NCI-H748 treated with DMSO at 0.1 percent for 48 hours (cell line): ENCODE measurements at places on chromosomes 6 and 20.

DNA sequence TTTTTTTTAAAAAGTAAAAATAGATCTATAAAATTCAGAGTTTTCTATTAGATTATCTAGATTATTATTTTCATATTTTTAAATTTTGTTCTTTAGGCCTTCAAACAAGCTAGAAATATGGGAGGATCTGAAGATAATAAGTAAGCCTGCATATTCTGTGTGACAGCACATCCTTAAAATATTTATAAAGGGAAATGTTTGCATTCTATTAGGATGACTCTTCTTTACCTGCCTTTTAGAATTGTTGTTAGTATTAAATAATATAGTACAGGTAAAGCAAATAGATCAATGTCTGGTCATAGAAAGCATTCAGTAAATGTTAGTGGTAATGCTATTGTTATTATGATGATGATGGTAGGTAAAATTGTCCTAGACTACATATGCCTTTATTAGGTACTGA is 17.4 kb downstream of the PEX3 start:
- no peak for DNase-seq

DNA sequence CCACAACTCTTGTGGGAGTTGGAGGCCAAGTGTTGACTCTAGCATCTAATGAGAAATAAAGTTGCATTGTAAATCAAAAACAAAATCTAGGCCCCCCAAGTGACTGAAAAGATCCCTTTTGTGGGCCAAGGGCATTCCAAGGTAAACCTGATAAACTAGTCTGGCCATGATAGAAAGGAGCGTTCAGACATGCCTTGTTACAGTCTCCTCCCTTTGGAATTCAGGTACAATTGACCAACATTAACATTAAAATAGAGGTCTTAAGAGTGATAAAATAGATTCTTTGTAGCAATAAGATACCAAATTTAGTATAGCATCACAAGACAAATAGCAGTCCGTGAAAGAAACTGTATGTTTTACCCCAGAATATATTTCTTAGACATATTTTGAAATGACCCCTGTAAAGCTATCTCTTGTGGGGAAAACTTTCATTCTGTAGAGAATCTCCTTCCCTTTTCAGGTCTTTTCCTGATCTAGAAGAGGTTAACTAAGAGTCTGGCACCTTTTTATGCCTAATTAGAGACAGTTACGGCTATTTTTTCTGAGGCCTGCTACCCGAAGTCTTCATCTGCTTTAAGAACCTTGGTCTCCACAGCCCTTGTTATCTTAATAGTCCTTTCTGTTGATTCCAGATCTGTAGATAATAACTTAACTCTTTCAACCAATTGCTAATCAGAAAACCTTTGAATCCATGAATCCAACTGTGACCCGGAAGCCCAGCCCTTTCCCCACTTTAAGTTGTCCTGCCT is 495.4 kb upstream of the MMS22L start:
- no peak for DNase-seq

GRCh38 chr6:26653007-26653406 is 6.5 kb downstream of the ZNF322 start:
- DNase-seq, result no peak

- no peak for DNase-seq
Measured at GRCh38 chr20:21075471-21075870, 30.7 kb downstream of the LINC00237 start.

- peak; percentile 47 for DNase-seq
Measured at GRCh38 chr20:49484180-49485140, 2.0 kb upstream of the KCNB1 start.

- no peak for DNase-seq
Measured at GRCh38 chr6:89475634-89476033, 42.7 kb downstream of the ANKRD6 start.

DNA sequence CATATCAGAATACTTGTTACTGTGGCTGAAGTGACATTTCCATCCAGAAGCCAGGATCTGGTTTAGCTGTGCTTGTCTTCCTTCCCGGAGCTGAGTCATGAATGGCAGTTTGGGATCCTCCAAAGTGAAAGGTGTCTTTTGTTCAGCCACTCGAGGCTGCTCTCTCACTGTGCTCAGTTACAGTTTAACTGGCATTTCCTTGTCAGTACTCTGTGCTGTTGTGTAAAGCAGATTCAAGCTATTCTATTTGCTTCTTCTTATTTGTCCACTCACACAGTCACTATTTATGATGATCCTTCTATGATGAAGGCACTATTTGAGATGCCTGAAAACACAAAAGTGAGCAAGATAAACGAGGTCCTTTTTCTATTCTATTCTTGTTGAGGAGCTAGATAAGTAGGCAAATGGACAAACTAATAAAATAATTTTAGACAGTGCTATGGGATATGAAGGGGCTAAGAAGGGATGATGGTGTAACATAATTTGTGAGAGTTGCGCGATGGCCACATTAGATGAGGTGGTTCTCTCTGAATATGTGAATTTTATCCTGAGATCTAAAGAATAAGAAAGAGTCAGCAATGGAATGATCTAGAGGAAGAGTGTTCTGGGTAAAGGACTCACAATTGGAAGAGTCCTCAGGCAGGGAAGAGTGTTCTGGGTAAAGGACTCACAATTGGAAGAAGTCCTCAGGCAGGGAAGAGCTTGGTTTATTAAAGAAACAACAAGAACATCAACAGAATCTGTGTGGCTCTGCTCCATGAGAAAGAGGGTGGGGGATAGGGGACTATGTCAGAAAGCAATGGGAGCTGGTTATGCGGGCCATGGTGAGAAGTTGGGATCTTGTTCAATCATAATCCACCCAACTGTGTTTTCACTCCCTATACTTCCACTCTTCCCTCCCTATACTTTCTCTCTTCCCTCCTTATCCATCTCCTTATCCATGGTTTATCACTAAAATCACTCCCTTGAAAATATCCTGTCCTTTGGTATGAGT is 40.1 kb downstream of the CYP24A1 start:
- DNase-seq, result no peak

GRCh38 chr6:1396952-1397868 is 7.8 kb downstream of the FOXF2 start:
- peak; percentile 71 for DNase-seq

- DNase-seq, result no peak
Measured at GRCh38 chr20:20731945-20732296, 19.5 kb upstream of the RALGAPA2 start.

- DNase-seq, result no peak
Measured at GRCh38 chr6:32839356-32839755, 817 bp upstream of the TAP2 start.

GRCh38 chr6:134435814-134436280 is 117.9 kb upstream of the SGK1 start:
- DNase-seq, result no peak

- no peak for DNase-seq
Measured at GRCh38 chr20:24892522-24892921, 56.5 kb upstream of the CST7 start.

GRCh38 chr20:48298851-48299484 is 513.7 kb upstream of the SULF2 start:
- DNase-seq, result peak; percentile 66

DNA sequence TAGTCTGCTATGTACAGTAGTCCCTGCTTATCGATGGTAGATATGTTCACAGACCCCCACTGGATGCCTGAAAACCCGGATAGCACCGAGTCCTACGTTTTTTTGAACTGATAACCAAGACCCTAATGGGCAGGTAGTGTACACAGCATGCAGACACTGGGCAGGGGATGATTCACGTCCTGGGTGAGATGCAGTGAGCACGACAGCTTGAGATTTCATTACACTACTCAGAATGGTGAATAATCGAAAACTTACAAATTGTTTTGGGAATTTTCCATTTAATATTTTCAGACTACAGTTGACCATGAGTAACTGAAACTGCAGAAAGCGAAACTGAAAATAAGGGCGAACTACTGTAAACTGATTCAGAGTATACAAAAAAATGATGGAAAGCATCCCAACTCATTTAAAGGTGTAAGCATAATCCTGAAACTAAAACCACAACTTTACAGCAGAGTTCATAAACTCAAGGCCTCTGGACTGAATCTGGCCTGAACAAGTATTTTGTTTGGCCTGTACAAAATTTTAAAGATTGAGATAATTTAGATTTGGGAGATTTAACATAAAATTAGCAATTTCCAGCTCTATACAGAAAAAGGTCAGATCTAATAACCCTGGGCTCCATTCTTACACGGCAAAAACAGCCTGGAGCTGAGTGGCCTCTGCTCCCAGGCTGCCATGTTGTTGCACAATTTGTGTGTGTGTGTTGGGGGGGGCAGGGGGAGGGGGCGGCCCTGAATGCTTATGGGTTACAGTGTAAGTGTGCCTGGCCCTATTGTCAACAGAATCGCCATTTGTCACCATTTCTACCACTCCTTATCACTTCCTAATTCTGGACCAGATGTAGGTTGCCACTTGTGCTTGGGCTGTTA is 34.9 kb downstream of the RNF24 start:
- no peak for DNase-seq

GRCh38 chr6:958488-958887 is 265.5 kb upstream of the EXOC2 start:
- DNase-seq, result no peak

- DNase-seq, result no peak
Measured at GRCh38 chr20:60748086-60748485, 504.0 kb upstream of the CDH4 start.

DNA sequence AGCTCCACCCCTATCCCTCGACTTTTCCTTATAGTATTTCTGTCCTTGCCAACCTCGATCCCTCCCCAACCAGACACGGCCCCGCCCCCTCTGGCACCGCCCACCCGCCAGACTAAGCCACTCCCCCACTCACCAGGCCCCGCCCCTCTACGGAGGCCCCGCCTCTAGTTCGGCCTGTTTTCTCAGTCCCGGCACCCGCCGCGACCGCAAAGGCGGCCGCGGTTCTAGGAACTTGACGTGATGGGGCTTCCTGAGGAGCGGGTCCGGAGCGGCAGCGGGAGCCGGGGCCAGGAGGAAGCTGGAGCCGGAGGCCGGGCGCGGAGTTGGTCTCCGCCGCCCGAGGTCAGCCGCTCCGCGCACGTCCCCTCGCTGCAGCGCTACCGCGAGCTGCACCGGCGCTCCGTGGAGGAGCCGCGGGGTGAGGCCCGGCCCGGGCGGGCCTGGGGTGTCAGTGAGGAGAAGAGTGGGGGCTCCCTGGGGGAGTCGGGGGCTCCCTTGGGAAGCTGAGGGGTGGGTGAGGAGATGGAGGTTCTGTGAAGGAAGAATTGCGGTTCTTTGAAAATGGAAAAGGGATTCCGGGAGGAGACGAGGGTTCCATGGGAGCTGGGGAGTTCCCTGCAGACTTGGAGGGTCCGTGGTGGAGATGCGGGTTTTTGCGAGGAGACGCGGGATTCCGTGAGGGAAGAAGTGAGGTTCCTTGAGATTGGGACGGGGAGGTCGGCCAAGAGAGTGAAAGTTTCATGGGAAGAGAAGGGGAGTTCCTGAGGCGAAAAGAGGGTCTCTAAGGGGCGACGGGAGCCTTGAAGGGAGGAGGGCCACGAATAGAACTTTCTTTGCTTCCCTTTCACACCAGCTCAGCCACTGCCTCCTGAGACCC is at the start of gene ACSS2:
Gene ACSS2 (plus strand): TSS at position 207 of the 877 bp plus-strand sequence. CDS start 34 bp downstream, at position 241.
- no peak for DNase-seq

GRCh38 chr6:144170044-144170443 is 19.7 kb downstream of the STX11 start:
- DNase-seq, result no peak

DNA sequence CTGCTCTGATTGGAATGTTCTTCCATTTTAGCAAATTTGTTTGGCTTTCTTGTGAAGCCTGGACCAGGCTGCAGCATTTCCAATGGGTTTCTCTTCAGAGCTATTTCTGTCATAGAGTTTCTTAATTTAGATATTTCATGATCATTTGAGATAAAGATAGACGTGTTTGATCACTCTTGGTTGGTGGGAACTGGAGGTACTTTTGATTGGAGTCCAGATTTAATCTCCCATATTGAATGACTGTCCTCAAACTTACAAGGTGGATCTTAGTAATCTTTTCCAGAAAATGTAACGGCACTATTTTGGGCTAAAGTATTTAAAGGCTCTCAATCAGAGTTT is 29.2 kb downstream of the RNF144B start:
- no peak for DNase-seq

GRCh38 chr6:4355241-4355640 is 219.9 kb upstream of the ECI2 start:
- no peak for DNase-seq

- no peak for DNase-seq
Measured at GRCh38 chr6:155194399-155194798, 69.4 kb upstream of the CLDN20 start.

GRCh38 chr6:159095616-159096015 is 50.8 kb upstream of the TAGAP start:
- DNase-seq, result no peak

- peak; percentile 55 for DNase-seq
Measured at GRCh38 chr6:155313602-155314091, 637 bp downstream of the TFB1M start.

GRCh38 chr6:1028723-1029122 is 283.2 kb upstream of the FOXQ1 start:
- DNase-seq, result no peak

DNA sequence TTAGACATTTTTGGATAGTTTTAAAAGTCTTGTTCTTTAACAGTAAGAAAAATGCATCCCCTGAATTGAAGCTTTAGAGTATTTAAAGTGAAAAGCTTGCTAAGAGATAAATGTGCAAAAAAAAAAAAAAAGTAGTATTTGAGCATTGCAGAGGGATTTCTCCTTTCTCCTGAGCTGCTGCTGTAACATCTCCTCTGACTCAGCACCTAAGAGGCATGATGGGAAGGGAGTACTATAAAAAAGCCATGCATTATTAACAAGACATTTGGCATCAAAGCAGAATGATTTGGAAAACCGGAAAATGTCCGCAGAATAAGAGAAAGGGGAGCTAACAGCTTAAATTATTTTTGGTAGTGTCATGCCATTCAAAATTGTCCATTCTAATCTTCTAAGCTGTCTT is 27.9 kb downstream of the B4GALT5 start:
- no peak for DNase-seq

DNA sequence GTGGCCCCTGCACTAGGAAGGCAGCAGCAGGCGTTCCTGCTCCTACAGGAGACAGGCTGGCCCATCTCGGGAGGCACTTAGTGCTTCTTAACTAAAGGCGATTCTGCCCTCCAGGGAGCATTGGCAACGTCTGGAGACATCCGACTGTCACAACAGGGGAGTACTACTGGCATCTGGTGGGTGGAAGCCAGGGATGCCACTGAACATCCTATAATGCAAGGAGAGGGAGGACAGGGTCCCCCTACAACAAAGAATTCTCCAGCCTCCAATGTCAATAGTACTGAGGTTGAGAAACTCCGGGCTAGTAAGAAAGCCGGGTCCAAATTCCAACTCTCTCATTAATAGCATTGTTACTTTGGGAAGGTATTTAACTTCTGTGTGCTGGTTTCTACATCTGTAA is 119.4 kb upstream of the ARMC2 start:
- DNase-seq, result no peak

DNA sequence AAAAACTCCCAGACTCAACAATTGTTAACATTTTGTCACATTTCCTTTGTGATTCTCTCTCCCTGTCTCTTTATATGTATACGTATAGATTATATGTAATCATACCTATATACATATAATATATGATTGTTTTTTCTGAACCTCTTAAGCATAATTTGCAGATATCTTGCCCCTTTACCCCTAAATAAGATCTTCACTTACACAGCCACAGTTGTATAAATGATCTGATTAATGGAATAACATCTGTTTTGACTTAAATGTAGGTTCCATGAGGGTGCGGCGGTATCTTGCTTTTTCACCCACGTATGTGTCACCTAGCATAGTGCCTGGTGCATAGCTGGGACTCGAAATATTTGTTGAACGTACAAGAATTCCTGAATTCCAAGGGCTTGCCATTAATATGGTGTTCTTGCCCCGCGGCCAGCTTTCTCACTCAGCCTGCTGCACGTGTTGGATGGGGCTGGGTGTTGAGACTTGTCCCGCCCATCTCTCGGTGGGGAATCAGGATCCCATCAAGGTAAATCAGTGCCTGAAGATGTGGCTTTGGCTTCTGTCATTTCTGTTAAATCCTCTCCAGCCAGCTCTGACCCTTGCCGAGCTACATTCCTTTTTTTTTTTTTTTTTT is 10.4 kb upstream of the MANBAL start:
- DNase-seq, result no peak
